ENCODE measurements at places on chromosomes 16 and 17.

DNA sequence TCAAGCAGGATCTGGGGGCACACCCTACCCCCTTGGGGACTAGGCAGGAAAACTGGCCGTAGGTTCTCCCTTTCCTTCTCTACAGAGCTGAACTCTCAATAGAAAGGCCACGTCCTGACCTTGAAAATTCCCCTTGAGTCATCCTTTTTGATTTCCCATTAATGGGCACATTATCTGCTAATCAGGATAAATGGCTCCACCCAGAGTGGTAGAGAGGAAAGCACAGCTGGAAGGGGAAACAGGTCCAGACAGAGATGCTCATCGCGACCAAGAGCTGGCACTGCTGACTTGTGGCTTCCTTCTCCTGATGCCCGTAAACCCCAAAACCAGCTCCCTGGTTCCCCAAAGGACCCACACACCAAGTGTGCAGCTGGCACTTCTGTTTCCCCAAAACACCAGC lies 206.5 kb upstream of the CDH5 start:
- no peak for DNase-seq

- no peak for DNase-seq
These were observed 610.7 kb downstream of the KCNJ2 start for GRCh38 chr17:70780031-70780430.

- no peak for DNase-seq
These were observed 929 bp downstream of the TMEM11 start for GRCh38 chr17:21212826-21213637.

DNA sequence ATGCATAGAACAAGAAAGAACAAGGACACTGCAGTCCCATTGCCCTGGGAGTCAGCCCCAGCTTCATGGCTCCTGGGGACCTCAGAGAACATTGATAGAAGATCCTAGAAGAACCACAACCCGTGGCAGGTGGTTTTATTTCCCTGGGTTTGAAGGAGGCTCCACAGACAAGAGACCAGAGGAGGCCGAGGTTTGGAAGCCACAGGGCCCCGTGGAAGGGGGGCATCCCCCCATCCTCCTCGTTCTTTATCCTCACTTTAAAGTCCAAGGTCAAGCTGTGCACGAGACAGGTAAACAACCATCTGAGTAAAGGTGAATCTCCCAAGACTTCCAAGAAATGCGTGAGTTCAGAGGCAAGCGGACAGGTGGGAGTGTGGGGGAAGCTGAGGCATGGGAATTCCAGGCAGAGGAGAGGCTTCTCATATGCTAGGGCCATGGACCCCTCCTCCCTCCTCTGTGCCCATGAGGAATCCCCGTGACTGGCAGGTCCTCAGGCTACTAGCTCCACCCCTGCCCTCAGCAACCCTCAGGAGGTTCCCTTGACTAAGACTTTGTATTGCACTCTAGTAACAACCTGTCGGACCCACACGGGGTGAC lies 849 bp upstream of the SULT1A1 start:
- DNase-seq: no peak

DNA sequence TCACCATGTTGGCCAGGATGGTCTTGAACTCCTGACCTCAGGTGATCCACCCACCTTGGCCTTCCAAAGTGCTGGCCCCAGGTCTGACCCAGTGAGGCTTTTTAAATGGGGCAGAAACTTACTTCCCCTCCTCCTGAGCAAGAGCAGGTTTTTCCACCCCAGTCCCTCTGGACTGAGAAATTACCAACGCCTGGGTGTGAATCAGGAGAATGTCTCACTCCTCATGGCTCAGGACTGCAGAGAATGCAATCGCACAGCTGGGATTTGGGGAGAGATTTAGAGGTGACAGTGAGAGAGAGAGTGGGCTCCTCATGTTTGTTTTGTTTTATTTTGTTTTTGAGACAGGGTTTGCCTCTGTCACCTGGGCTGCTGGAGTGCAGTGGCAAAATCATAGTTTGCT lies 203.6 kb downstream of the RAB11FIP4 start:
- no peak for DNase-seq

DNA sequence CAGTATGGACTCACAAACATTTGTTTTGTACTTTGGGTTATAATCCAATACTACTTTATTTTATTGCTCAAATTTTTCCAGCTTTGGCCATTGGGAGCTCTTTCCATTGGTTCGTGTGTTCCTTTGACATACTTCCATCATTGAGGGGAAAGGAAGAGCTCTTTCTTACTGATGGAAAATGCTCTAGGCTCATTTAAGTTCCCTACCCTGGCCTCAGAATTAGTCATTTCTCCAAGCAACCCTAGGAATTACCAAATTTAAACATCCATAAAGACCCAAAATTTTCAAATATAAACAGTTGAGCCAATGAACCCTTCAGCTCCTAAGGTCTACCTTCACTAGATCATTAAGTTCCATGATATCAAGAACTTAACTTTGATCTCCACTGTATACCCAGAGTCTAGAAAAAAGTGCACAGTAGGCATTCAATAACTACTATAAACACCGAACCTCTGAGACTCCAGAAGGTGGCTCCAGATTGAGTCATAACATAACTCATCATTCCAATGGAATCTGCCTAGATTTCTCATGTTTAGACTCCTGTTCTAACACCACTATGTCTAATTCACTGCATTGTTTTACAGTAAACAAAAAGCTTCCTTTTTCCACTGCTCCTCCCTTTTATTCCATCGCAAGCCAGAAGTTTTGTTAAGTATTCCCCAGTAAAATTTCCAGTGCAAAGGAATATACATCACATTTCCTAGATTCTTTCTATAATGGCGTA lies 39.0 kb downstream of the SMURF2 start:
- DNase-seq: no peak

DNA sequence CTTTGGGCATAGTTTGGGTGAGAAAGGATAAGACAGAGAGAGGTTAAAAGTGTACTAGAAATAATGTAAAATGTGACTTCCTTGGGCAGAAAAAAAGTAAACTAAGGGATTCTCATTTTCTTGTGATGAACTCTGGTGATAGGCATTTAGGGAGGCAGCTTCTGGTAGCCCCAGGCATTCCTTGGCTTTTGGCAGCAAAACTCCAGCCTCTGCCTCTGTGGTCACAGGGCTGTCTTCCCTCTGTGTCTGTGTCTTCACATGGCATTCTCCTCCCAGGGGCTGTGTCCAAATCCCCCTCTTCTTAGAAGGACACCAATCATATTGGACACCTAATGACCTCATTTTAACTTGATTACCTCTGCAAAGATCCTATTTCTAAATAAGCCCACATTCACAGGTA lies 54.7 kb downstream of the HS3ST3B1 start:
- no peak for DNase-seq

DNA sequence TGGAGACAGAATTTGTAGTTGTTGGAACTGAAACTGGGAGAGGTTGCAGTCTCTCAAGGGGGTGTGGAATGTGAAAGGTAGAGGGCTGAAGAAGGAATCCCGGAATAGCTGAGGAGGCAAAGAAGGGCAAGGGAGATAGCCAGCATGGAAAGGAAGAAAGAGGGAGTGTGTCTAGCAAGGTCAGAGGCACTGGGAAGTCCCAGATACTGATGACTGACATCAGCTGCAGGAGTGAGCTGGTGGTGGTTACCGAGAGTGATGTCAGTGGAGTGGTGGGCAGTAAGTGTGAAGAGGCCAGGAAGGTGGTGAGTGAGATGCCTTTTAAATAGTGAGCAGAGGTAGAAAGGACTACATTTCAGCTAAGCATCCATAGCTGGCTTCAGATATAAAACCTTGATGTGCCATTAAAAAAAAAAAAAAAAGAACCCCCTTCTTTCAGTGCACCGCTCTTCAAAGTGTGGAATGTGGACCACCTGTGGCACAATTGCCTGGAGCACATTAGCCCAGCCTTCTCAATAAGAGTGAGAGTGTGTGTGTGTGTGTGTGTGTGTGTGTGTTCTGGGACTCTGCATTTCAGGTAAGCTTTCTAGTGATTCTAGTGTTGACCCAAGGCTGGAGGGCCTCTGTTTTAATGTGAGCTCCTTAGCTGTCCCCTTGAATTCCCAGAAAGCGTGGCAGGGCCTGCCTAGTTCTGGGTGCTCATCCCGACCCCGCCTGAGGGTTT lies 8.5 kb downstream of the PRMT7 start:
- no peak for DNase-seq

DNA sequence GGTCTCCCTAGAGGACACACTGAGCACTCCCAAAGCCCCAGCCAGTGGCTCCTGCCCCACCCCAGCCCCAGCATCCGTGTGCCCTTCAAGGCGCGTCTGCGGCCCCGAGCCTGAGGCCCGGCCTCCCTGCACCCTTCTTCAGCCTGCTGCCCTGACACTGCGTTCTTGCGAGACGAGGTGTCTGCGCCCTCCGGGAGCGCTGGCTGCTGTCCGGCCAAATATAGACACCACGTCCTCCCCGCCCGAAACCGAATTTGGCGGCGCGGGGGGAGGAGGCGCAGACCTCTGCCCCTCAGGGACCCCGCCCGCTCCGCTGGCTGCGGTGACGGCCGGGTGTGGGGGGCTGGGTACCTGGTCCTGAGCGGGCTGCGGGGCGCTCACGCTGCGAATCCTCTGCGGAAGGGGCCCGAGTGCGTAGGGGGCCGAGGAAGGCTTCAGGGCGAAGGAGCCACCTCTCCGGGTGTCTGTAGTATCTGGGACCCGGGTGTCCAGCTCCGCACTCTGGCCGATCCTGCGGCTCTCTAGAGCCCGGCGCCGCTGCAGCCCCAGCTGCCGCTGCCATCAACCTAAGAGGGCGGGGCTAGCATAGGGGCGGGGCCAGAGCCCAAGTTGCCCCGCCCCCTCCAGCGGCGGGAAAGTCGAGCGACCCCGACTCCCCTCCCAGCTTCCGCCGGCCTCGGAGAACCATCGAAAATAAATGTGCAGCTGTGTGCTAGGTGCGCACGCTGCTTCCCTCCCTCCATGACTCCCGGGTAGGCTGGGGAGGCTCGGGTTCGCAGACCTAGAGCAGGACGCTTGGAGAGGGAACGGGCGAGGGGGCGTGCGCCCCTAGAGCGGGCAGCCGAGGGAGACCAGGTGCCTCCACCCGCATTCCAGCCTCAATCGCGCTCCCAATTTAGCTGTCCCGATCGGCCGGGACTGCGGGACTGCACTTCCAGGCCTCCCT lies at the start of gene CORO6:
CORO6 (minus strand) TSS at position 576 of the 946 bp plus-strand sequence. CDS start 1,491 bp downstream, outside the sequence.
- DNase-seq: peak; percentile 73

- peak; percentile 75 for DNase-seq
These were observed 58.8 kb upstream of the GSE1 start for GRCh38 chr16:85554114-85554888.

- DNase-seq: no peak
These were observed 41.1 kb downstream of the TNRC6C start for GRCh38 chr17:77999413-78000173.

GRCh38 chr17:17088541-17089525 lies 46.6 kb downstream of the MPRIP start:
- no peak for DNase-seq

- no peak for DNase-seq
These were observed 24.3 kb downstream of the USP43 start for GRCh38 chr17:9669551-9670008.

DNA sequence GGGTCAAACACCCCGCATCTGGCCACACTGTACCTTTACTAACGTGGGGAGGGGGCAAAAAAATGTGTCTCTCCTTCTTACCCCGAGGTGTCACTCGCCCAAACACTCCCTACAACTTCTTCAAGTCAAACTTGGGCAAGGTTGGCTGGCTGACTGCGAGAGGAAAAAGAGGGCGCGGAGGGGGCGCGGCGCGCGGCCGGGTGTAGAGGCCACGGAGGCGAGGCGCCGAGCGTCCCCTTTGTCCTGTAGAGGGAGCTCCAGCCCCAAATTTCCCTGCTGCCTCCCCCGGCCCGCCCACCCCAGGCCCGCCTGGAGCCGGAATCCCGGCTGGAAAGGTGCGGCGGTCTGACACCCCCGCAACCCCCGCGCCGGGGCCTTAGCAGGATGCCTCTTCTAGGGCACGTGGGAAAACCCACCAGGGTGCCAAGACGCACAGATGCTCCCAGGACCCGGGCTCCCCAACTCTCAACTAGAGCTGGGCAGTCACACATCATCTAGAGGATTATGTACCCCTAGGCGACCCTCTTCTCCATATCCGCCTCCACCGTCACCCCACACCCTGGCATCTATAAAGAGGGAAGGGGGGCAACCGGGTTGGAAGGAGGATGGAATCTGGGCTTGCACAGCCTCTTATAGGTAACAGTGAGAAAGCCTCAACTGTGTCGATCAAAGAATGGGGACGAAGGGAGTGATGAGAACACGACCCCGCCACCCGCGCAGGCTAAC lies 4.2 kb downstream of the IRX3 start:
- no peak for DNase-seq

DNA sequence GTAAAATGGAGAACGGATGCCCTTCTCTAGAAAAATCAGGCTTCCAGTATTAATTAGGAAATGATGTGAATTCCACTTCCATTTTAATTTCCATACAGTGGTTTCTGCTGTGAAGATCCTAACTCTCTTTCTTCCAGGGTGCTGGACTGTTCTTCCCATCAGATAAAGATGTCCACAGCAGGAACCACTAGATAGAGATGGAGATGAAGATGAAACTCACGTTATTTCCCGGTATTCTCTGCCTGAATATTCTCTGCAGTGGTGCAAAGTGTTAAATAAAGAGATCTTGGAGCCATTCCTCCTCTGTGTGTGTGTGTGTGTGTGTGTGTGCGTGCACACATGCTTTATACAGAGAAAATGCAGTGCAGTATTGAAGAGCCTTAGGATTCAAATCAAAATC lies 727.5 kb downstream of the KCNJ2 start:
- no peak for DNase-seq

DNA sequence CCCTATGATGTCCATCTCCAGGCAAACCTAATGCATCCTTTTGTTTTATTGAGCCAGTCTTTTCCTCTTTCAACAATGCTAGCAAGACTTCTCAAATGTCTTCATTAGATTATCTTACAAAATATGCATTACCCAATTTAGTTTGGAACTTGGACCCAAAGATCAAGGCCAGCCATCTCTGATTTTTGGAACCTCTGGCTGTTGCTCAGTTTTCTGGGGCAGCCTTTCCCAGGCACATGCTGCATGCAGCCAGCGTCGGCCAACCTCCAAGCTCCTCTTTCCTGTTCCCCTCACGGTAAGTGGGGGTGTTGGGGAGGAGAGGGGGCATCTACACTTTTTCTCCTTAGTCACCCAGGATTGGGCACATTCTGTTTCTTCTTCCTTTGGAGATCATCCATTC lies 189.3 kb downstream of the PRKCA start:
- DNase-seq: no peak

DNA sequence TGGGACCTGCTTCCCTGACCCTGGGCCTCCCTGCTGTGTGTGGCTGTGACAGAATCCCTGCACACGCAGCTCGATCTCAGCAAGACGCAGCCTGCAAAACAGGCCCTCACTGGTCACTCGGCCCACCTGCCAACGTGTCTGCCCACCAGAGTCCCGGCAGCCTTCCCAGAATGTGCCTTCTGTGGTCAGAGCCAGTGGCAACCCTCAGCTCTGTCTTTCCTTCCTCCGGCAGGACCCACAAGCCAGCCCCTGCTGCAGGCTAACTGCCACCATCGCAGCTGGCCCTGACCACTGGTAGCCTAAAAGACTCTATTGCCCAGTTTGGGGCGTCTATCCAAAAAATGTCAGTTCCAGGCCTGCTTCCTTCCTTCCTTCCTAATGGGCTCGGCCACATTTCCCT lies 83.2 kb downstream of the LITAF start:
- no peak for DNase-seq
